Esophagus squamous epithelium (tissue), 5 donors: ENCODE measurements at places on chromosomes 1 and 21.
A peak's percentile ranks its signal among the peaks of the same experiment; 100 is the strongest.

- no peak for DNase-seq
These were observed 140.9 kb downstream of the ROR1 start for GRCh38 chr1:63914706-63915105.

GRCh38 chr21:34812504-34813265 is 143.9 kb downstream of the CLIC6 start:
- no peak for DNase-seq

DNA sequence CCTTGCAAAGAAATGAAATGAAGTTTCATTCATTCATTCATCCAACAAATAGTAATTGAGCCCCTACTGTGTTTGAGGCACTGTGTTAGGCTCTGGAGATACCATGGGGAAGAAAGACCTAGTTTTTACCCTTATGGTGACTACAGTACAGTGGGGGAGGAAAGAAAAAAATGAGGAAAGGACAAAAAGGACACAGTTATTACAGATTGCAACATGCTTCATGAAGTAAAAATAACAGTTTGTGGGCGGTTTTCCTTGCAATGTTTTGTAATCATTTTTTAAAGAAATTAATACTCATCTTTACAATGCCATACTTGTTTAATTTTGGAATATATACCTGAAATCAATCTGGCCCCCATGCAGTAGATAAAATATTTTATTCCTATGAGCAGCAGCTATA is 120.3 kb downstream of the TM2D1 start:
- DNase-seq, result no peak

- DNase-seq, result no peak
These were observed 76.6 kb upstream of the VAV3 start for GRCh38 chr1:108041360-108042142.

- no peak for DNase-seq
These were observed 4.1 kb downstream of the AXDND1 start for GRCh38 chr1:179369751-179370341.

DNA sequence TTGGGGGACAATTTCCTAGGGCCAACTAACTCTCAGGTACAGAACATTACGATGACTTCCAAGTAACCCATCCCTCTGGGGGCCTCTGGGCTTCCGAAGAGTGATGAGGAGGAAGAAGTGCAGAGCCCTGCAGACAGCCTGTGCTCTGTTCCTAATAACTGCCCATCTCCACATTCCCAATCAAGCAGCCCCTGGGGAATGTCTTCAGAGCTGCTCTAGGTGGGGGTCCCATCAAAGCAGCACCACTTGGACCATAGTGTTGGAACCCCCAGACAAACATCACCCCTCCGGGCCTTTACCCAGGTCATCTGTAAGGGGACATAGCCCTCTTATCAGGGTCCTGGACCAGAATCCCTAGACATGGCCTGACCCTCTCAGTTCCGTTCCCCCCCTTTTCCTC is 357.3 kb downstream of the NPHP4 start:
- no peak for DNase-seq

GRCh38 chr1:193102662-193103061 is 2.6 kb downstream of the GLRX2 start:
- DNase-seq, result no peak

DNA sequence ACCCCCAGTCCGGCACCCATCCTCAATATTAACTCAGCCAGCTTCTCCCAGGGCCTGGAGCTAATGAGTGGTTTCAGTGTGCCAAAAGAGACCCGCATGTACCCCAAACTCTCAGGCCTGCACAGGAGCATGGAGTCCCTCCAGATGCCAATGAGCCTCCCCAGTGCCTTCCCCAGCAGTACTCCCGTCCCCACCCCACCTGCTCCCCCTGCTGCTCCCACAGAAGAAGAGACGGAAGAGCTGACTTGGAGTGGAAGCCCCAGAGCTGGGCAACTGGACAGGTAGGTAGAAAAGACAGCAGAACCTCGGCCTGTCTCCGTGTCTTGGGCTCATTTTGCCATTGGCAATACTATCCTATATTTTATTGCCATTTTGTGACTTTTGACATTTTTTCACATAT is 45.4 kb upstream of the IPO9 start:
- DNase-seq, result no peak

GRCh38 chr1:212118872-212119260 is 83.3 kb downstream of the DTL start:
- no peak for DNase-seq

DNA sequence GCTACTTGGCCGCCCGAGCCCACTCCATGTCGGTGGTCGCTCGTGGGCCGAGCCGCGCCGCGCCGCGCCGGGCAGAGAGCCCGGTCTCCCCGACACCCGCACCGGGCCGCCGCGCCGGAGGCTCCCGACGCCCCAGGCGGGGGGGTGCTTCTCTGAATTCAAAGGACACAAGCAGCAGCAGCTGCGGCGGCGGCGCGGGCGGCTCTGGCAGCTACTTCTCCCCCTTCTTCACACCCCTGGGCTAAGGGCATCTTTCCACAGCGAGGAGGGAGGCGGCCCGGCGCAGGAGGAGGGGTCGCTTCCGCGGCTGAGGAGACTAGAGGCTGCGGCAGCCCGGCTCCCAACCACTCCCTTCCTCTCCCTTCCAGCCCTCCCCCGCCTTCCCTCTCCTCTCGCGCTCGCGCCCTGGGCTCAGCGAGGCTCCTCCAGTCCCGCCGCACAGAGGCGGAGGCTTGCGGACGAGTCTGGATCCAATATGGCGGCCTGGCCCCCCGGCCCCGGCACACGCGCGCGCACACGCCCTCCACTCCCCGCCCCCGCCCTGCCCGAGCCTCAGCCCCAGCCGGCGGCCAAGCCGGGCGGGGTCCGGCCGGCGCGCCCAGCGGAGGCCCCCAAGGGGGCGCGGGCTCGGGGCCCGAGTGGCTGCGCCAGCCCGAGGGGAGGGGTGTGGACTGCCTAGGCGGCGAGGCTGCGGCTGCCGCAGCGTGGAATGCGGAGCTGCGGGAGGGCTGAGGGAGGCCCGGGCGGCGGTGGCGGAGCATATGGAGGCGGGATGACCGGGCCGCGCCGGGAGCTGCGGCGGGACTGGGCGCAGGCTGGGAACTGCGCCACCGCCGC is at the start of gene CDC42BPA:
CDC42BPA (minus strand) TSS at position 477 of the 837 bp plus-strand sequence. CDS start 1,310 bp downstream, outside the sequence.
- peak; percentile 7 for DNase-seq

GRCh38 chr1:93905051-93905450 is 4.2 kb downstream of the GCLM start:
- no peak for DNase-seq

GRCh38 chr1:182145441-182145840 is 83.9 kb upstream of the ZNF648 start:
- no peak for DNase-seq

DNA sequence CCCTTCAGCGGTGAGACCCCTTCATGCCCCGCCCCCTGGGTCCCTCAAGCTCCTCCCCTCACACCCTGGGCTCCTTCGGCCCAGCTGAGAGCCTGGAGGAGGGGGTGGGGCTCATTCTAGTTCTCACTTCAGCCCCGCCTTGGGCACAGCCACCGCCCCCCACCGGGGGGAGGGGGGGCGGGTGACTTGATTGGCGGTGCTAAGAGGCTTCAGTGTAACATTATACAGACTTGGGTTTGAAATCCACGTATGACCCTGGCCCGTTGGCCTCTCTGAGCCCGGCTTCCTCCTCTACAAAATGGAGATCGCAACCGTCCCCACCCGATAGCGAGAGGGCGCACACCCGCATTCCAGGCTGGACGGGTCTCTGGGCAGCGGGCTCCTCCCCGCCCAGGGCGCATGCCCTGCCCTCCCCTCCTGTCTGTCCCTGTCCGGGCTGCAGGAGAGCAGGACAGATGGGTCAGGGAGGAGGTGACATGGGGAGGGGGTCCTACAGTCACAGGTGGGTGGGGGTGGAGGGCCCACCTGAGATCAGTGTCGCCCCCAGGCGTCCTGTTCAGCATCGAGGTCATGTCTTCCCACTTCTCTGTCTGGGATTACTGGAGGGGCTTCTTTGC is 5.1 kb downstream of the CLCNKB start:
- no peak for DNase-seq

DNA sequence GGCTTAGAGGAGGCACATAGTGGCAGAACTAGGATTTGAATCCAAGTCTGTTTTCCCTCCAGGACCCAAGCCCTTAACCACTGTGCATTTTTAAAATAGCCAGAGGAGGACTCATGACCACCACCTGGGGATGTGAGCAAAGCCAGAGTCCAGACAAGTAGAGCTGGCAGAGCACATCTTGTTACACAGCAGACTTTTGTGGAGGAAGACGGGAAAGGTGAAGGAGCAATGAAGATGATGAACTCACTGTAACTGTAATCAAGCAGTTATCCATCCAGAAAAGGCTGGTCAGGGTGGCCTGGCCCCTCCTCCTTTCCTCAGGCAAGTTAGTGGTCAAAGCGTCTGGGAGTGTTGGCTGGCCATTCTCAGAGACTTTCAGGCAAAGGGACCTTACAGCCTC is 50.9 kb downstream of the SLC44A3 start:
- DNase-seq, result no peak

- DNase-seq, result no peak
These were observed 166.6 kb downstream of the DYRK1A start for GRCh38 chr21:37532868-37533780.

- no peak for DNase-seq
These were observed 17.6 kb downstream of the COQ8A start for GRCh38 chr1:226957714-226958113.
